ENCODE measurements at places on chromosomes 2 and 18.

GRCh38 chr2:215110918-215111317, 27.5 kb downstream of the ABCA12 start:
- DNase-seq, result no peak

- no peak for DNase-seq
These were observed 70.6 kb upstream of the RAB6C start for GRCh38 chr2:129908721-129909373.

- DNase-seq, result no peak
These were observed 356.2 kb downstream of the KCNJ3 start for GRCh38 chr2:155054712-155055111.

DNA sequence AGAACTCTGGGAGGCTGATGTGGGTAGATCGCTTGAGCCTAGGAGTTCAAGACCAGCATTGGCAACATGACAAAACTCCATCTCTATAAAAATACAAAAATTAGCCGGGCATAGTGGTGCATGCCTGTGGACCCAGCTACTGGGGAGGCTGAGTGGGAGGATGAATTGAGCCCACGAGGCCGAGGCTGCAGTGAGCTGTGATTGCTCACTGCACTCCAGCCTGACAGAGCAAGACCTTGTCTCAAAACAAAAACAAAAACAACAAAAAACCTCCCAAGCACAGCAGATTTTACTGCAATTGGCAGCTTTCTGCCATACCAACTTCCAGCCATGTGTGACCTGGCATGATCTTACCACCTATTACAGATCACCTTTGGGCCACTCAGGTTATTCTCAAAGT, 57.7 kb upstream of the LRPPRC start:
- DNase-seq, result no peak

- no peak for DNase-seq
These were observed 208.4 kb downstream of the HDAC4 start for GRCh38 chr2:239192456-239192855.

GRCh38 chr2:3517948-3518495, 1.3 kb downstream of the ADI1 start:
- DNase-seq, result no peak

- no peak for DNase-seq
These were observed 187.6 kb downstream of the PTPRM start for GRCh38 chr18:7754725-7755181.

- no peak for DNase-seq
These were observed 95.6 kb downstream of the SP3 start for GRCh38 chr2:173869244-173870229.

DNA sequence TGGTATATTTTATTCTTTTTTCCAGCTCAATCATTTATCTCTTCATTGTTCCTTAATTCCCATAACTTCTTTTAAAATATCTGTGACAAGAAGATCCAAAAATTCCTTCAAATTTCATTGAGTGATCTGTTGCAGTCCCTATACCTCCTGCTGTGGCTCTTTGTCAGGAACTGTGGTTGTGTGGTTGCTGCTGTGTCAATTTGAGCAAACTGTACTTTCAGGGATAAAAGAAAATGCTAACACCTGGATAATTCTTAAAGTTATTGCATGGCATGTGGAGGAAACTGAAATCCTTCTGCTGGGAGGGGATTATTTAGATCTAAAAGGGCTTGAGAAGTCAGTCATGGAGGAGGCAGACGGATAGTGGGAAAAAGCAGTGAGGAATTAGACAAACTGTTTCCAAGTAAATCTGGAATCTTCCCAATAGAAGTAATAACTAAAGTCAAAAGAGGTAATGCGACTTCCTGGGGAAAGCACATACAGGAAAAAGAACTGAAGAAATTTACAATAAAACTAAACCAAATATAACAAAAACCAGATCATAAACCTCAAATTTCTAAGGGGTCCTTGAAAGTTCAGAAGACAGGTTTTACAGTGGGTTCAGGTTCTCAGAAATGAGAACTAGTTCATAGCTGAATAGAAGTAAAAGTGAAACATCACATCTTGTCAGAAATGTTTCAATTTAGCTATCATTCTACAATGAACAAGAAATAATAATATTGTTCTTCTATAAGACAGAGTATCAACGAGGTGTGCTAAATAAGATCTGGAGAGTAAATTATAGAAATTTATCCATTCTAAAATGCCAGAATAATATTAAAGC, 33.5 kb upstream of the CD226 start:
- no peak for DNase-seq

- no peak for DNase-seq
These were observed 13.0 kb upstream of the KIF1A start for GRCh38 chr2:240832921-240833494.

DNA sequence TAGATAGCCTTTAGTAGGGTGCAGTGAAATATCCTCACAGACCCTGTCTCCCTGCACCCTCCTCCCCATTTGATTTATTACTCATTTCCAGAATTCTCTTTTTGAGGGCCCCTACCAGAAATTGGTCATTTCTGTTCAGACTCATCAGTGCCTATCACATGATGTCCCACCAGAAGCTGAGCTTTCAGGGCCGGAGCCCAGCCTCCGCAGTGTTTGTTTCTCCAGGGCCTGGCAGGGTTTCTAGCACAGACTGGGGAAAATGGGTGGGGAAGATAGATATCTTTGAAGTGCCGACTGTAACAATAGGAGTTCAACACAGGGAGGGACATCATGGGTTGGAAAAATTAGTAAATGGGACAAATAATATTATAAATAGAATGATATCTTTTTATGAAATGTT, 208.0 kb downstream of the PTGR3 start:
- no peak for DNase-seq

DNA sequence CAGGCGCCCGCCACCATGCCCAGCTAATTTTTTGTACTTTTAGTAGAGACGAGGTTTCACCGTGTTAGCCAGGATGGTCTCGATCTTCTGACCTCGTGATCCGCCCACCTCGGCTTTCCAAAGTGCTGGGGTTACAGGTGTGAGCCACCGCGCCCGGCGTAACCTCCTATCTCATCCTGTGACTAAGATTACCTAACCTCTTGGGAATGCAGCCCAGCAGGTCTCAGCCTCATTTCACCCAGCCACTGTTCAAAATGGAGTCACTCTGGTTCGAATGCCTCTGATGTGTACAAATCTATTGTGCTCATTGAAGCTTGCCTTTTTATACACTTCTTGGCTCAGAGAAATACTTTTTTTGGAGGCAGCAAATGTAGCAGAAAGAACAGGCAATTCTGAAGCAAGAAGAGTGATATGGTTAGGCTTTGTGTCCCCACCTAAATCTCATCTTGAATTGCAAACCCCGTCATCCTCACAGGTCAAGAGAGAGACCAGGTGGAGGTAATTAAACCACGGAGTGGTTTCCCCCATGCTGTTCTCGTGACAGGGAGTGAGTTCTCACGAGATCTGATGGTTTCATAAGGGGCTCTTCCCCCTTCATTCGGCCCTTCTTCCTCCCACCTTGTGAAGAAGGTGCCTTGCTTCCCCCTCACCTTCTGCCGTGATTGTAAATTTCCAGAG, 60.6 kb downstream of the SLC4A3 start:
- no peak for DNase-seq

DNA sequence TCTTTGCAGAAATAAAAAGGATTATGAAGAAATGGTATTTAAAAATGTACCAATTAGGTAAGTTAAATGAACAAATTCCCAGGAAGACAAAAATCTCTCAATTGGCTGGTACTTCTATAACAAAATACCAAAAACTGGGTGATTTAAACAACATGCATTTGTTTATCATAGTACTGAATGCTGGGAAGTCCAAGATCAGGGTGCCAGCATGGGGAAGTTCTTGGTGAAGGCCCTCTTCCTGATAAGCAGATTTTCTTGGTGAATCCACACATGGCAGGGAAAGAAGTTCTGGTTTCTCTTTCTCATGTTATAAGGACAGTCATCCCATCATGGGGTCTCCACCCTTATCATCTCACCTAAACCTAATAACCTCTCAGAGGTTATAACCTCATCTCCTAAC, 271.6 kb upstream of the SETBP1 start:
- DNase-seq, result no peak

GRCh38 chr2:174663550-174663949, 65.9 kb upstream of the WIPF1 start:
- DNase-seq, result no peak

- no peak for DNase-seq
These were observed 980 bp upstream of the RNPEPL1 start for GRCh38 chr2:240567137-240567871.

GRCh38 chr18:55830544-55830943, 242.6 kb upstream of the TCF4 start:
- no peak for DNase-seq

DNA sequence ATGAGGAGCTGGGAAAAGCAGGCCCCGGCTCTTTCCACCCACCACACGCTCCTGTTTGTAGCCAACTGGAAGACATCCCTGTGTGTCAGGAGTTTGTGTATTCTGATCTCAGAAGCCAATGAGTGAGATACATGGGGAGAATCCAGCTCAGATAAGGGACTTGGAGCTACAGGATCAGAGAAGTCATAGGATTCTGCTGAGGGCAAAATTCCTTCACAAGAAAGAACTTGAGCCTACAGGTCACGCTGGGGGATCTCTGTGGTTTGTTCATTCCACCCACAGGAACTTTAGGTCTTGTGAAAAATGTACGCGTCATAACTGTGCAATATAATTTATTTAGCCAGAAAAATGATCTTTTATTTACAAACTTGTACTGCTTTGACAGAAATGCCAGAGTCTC, 80.1 kb upstream of the SMIM21 start:
- no peak for DNase-seq

DNA sequence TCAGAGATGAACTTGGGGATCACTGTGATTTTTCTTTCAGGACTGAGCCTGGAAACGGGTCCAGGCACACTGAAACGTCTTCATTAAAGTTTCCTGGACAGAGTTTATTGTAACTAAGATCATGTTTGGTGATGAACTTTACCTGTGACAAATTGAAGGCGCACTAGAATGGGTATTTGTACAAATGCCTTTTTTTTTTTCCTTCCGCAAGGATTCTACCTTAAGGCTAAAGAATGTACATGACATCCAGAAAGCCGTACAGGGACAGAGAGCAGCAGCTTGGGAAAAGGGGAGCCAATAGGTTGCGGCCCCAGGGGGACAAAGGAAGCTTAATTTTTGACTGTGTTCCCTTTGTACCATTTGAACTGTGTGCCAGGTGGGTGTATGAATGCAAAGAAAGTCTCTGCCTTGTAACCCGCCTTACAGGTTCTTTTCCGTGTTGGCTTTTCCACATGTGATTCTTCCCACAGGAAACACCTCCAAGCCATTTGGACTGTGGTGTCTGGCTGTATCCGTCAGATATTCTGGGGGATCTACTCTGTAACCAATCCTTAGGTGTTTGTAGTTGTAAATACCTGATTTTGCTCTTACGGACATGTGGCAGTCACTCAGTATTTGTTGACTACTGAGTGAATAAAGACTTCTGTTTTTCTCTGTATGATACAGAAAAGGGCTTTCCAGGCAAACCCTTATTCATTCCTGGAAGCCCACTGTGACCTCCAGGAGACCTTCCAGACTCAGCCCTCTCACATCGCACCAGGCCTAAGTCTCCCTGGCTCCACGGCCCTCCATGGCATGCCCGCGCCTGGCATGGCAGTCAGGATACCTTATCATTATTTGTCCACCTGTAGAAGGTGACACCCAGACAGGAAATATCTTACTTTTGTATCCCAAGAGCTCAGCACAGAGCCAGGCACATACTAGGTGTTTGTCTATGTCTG, 1.1 kb downstream of the LRRFIP1 start:
- no peak for DNase-seq

DNA sequence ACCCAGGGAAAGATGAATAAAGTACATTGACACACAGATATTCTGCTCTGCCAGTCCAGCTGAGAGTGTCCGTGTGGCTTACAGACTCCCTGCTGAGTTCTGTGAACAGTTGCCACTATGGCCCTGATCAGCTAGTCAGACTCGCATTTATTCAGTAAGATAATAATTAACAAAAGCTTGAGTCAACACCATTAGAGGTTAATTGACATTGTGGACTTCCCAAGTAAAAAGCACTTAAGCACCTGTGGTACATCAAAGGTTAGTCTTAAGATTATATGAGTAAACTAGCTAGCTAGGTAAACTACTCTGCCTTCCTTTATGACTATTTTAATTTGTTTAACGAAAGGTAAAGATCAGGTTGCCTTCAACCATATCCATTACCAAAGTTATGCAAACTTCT, 33.7 kb downstream of the ANKRD30B start:
- no peak for DNase-seq

DNA sequence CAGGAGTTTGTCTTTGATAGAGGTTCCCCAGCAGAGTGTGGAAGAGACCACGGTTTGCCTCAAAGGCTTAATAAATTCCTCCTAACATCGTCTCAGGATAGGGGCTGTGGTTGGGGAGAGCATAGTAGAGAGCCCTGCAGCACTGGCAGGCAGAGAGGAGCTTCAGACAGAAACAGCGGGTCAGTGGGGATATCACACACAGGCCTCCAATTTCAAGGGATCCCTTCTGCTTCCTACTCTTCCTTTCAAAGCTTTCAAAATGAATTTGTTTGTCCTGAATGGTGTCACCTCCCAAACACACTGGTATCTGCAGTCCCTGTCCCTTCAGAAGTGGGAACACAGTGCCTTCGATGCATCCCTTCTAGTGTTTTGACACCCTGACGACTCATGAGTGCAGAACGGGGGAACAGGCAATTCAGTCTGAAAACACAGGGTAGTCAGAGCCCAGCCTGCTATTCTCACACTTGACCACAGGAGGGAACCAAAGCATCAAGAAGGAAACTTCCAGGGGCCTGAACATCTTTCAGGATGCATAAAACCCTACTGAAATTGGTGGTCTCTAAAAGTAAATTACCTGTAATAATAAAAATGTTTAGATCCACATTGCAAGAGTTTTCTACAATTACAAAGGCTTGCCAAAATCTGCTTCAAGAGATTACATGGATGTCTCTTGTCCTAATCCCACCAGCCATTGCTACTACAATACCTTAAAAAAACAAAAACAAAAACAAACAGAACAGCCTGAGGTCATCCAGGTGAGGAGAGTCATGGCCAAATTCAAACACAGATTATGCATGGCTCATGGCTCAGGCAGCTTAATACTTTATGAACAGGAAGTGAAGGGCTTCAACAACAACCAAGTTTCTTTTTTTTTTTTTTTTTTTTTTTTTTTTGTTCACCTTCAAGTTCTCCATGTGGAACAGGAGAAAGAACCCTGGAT, 49.8 kb downstream of the SLC14A2 start:
- DNase-seq, result peak; percentile 33

- no peak for DNase-seq
These were observed 150.4 kb downstream of the ZFP36L2 start for GRCh38 chr2:43075811-43076585.

GRCh38 chr2:239203443-239204135, 197.2 kb downstream of the HDAC4 start:
- DNase-seq, result no peak

DNA sequence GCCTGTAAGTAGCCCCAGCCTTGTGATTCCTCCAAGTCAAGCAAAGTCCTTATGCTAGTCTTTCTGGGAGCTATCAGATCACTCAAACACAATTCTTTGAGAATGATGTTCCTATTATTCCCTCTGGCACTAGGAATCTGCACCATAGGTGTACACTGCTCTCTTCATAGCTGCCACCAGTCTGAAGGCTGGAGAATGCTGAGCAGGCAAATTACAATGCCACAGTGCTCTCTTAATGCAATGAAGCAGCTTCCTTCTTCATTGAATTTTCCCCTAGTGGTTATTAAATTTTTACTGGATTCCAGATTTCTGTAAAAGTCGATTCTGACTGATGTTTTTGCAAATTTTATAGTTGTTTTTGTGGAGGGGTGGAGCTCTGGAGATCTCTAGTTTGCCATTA, 84.8 kb downstream of the CCDC178 start:
- DNase-seq, result no peak

- DNase-seq, result peak; percentile 92
These were observed at the start of gene DTYMK for GRCh38 chr2:241686650-241687425. Gene DTYMK, minus strand, starts transcription at chr2:241686815. Its CDS starts 32 bp downstream, at chr2:241686783.
